ENCODE measurements at places on chromosomes 5 and 9.

GRCh38 chr5:62589504-62589903 is 10.9 kb downstream of the LRRC70 start:
- no peak for DNase-seq

DNA sequence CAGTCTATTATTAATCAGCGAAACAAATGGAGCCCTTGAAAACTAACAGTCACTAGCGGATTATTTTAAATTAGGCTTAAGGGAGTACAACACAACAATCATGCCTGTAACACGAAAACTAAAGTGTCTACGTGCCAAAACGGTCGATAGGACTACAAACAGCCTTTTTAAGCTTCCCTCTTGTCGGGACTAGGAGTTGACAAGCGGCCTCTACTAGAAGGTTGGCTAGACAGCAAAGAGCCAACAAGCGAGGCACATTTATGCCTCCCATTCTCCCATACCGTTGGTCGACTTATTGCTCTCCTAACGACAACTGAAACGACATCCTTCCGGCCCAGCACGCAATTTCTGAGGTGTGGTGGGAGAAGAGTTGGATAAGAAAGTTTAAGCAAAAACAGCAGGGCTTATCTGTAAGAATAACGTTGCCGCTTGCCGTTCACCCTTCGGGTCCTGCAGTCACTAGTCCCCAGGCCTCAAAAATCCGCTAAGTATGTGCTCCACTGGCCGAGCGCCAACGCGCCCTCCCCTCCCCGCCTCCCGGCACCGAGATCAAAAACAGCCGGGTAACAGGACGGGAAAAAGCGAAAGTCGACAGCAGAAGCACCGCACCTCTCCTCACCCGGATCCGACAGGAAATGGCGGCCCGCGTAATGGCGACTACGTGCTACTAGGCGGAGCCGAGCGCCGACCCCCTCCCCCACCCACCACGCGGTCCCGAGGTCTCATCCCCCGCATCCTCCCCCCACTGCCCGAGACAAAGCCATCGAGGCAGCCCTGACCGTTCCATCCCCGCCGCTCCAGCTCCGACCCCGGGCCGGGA is 813 bp downstream of the HNRNPK start:
- peak; percentile 88 for DNase-seq

DNA sequence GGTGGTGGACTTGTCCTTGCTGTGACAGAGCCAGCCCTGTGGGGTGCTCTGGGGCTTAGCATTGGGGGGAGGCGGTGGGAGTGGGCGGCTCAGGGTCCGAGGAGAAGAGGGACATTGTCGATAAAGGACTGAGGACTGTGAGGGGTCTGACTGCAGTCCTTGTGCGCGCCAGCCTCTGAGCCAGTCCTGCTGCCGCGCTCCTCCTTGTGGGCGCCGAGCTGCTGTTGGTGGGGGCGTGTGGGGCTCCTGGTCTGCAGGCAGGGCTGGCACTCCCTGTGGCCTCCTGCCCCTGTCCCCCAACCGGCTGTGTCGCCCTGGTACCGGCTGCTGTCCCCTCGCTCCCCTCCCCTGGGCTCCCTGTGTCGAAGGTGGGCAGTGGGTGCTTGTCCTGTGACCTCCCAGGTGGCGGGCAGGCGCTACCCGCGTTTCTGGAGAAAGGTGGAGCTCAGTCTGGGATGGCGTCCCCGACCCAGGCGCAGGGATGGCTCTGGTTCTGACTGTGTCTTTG is 6.9 kb downstream of the RNU6ATAC start:
- no peak for DNase-seq

- DNase-seq: no peak
Measured at GRCh38 chr9:89410641-89411350, 87.1 kb downstream of the SEMA4D start.

GRCh38 chr5:71938895-71939294 is 168.4 kb upstream of the MAP1B start:
- DNase-seq: no peak

GRCh38 chr5:135997673-135998335 is 31.0 kb upstream of the TGFBI start:
- no peak for DNase-seq

DNA sequence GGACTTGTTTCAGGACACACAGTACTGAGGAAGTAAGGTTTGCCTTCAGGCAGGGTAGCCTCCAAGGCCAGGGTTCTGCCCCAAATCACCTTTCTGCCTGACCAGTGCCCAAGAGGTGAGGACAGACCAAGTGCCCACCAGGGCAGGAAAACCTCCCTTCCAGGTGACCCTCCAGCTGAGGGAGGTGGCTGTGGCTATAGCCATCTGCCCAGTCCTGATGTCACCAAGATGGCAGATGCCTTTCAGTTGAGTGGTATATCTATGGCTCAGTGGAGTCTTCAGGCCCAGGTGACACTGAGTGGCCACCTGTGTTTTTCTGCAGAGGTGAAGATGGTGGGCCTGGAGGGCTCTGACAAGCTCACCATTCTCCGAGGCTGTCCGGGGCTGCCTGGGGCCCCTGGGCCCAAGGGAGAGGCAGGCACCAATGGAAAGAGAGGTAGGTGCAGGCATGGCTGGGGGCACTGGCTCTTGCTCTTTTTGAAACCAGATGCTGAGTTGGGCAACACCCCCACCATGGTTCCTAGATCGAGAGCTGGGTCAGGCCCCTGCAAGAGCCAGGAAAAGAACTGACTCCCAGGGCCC is 1.7 kb downstream of the FCN2 start:
- DNase-seq: no peak

DNA sequence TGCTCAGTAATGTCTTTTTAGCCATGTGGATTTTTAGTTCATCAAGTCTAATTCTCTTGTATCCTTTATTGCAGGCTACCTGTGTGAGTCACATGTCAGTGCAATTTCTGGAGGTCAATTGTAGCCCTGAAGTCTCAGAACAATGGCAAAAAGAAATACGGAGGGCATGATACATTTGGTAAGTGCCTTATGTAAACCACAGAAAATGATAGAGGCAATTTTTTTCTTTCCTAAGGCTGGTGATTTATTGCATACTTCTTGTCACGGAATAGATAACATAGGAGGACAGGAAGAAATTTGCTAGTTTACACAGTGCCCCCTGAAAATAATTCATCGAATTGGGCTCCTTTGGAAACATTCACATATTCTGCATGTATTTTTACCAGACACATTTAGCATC is 235.9 kb downstream of the DMRTA1 start:
- DNase-seq: no peak

DNA sequence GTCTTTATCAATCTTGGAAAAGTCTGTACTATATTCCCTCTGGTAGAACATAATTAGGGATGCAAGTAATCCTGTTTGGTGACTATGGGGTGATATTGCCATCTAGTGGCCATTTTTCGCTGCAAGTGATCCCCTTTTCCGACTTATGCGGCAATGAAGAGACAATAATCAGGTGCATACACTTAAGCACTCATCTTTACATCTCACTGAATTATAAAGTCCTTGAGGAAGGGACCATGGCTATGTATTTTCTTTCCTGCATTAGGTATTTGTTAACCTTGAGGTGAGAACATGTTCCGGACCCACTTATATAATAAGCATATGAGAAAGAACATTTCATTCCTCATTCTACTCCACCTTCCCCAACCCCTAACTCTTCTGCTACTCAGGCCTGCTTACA is 19.6 kb upstream of the LIX1 start:
- DNase-seq: no peak

- DNase-seq: no peak
Measured at GRCh38 chr9:88243736-88244135, 105.5 kb upstream of the SPATA31C2 start.

GRCh38 chr5:65105301-65105700 is 336.6 kb downstream of the CWC27 start:
- no peak for DNase-seq

- DNase-seq: no peak
Measured at GRCh38 chr9:128344931-128345605, 4.7 kb downstream of the SLC27A4 start.

- no peak for DNase-seq
Measured at GRCh38 chr9:108225149-108225800, 630.5 kb downstream of the ACTL7B start.

- no peak for DNase-seq
Measured at GRCh38 chr9:31848505-31849285, 535.7 kb upstream of the ACO1 start.

DNA sequence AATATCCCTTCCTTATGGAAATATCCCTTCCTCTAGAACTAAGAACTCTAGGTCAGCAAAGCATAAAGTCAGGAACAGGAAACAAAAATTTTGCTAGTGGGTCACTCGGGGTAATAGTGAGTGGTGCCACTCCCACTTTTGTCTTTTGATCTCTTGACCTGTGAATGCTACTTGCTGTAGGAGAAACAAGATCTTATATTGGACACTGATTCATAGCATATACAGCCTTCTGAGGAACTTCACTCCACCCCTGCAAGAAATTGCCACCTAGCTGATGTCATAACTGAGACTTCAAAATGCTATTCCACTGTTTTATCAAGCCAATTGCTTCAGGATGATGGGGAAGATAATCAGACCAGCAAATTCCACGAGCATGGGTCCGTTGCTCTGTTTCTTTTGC is 53.3 kb upstream of the PRSS3 start:
- no peak for DNase-seq

GRCh38 chr5:150131978-150132694 is 23.5 kb downstream of the PDGFRB start:
- DNase-seq: no peak

DNA sequence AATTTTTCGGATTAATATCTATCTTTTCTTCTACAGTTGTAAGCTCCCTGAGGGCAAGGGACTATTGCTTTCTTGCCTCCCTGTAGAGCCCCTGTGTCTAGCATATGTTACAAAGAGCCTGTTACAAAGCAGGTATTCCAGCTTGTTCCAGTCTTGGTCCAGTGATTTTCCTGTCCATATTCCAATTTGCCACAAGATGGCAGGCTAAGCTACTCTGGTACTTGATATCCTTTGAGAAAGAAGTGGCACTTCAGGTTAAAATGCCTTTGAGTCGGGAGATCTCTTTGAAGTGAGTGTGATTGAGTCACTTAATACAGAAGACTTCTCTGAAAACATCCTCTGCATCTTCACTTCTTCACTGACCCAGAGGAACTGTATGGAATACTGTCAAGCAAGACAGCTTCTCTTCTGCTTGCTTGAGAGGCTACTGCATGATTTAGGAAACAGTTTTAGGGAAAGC is 24.5 kb downstream of the CAVIN4 start:
- DNase-seq: no peak

DNA sequence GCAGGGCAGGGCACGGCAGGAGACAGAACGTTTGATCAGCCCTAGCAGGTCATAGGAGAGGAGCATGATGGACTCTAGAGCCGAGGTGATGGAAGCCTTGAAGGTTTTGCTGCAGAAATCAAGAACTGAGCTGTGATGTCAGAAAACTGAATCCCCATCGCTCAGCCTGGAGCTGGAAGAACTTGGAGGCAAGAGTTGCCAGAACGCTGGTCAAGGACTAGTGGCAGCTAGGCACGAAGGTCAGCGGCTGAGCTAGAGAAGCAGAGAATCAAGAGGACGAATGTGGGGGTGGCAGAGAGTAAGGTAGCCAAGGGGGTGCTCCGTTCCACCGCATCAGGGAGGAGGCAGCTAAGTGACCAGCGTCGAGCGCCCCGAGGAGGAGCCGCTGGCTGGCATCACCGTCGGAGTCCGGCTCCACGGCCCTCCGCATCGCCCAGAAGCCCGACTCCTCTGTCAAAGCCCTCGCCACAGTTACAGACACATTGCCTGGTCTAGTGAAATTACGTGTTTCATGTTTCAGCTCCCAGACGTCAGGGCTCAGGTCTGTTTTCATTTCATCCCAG is 1.2 kb upstream of the GALNT10 start:
- DNase-seq: no peak

- no peak for DNase-seq
Measured at GRCh38 chr9:38257626-38258215, 134.8 kb upstream of the ALDH1B1 start.

DNA sequence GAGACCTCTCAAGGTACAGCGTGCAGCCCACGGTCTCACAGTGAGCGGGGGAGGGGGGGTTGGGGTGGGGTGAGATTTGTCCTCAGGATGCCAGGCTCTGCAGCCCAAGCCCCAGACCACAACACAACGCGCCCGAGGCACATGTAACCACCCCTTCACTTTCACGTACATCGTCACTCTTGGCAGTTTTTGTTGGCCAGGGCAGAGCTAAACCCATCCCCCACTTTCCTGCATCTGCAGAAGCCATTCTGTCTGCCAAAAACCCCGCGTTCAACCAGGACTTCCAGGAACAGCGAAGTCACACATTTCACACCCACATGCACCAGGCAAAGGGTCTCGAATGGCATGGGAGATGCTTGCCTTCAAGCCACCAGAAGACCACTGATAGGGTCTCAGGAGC is 9.4 kb upstream of the SMIM23 start:
- DNase-seq: no peak

- no peak for DNase-seq
Measured at GRCh38 chr9:109469646-109470358, 28.3 kb downstream of the PTPN3 start.

- DNase-seq: no peak
Measured at GRCh38 chr9:108057421-108058134, 568.0 kb upstream of the KLF4 start.

- DNase-seq: no peak
Measured at GRCh38 chr9:98010445-98010844, 27.3 kb downstream of the ANP32B start.

DNA sequence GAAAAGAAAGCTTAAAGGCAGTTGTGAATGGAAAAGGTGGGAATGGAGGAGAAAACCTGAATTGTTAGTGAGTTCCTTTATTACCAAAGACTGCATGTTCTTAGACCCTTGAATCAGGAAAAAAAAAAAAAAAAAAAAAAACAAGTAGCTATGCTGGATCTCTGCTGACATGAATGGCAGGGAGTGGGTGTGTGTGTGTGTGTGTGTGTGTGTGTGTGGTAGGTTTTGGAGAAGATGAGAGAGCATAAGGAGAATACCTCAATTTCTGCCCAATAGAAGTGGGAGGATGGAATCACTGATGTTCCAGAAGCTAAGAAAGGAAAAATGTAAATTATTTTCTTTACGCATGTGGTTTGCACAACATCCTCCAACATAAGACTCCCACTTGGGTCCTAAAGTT is 25.5 kb upstream of the NR4A3 start:
- no peak for DNase-seq

DNA sequence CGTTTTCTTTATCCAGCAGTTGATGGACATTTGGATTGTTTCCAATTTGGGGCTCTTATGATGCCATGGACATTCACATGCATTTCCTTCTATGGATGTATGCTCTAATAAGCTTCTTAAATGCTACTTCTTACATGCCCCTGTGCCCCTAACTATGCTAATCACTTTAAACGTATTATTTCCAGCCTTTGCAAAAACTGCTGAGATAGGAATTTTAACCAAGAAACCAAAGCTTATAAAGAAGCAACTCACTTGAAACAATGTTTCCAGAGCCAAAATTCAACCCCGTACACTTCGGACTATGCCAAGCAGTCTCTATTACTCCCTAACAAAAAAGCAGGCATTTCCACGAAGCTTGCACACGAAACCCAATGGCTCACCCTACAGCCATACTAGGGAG is 545.6 kb upstream of the WWC1 start:
- DNase-seq: no peak
